HTR-8/SVneo (cell line): ENCODE measurements at places on chromosomes 2 and 18.

DNA sequence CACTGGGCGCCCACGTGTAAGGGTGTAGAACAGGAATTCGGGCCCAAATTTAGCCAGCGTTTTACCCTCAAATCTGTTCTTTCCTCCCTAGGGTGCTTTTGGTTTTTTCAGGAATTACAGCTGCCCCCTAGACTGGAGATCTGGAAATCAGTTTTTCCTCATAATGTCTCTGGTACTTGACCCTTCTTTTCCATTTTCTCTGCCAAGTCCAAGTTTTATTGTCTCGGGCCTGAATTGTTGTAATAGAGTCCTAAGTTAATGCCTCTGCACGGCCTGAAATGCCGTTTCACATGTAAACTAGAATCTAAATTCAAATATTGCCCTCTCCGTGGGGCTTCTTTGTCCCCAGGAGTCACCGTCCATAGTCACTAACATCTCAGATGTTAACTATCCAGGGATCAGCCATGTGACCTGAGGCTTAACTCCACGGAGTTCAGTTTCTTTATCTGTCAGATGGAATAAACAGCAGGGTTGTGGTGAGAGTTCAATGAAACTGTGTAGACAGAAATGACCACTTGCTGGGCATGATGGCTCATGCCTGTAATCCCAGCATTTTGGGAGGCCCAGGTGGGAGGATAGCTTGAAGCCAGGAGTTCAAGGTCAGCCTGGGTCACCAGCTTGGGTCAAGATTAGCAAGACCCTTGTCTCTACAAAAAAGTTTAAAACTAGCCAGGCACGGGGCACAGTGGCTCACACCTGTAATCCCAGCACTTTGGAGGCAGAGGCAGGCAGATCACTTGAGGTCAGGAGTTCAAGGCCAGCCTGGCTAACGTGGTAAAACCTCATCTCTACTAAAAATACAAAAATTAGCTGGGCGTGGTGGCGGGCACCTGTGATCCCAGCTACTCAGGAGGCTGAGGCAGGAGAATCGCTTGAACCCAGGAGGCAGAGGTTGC is 12.7 kb upstream of the CABLES1 start:
- DNase-seq: no peak

DNA sequence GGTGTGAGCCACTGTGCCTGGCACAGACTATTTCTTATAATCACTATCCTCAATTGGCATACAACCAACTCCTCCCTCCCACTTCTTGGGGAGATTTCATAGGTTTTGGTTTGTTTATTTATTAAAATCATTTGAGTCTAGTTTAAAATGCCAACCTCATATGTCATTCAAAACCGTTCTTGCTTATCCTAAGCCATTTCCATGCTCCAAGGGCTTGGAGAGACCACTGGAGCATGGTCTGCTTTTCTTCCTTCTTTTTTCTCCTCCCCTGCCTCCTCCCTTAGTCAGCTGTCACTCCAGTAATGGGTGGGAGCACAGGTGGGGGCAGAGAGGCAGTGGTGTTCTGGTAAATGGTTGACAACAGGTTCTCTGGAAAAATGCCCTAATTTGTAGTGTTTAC is 20.4 kb upstream of the KCNS3 start:
- no peak for DNase-seq

- DNase-seq: no peak
These were observed 13.6 kb downstream of the IMPA2 start for GRCh38 chr18:11994703-11995444.

- DNase-seq: no peak
These were observed 50.3 kb downstream of the SETBP1 start for GRCh38 chr18:44730803-44731529.

DNA sequence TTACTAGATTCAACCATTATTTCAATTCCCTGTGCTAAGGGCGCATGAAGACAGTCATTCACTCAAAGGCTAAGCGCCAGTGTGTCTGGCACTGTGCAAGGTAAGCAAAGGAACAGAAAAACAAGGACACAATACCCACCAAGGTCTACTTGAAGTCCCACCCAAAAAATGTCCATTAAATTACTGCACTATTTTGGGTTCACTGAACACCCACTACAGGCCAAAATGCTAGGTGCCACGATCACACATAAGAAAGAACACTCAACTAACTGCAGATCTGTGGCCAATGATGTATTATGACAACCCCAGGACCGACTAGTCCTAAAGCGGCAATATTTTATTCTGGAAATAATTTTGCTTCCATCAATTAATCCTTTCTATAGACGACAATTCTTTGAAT is 1.8 kb downstream of the TMEM131 start:
- DNase-seq: no peak

GRCh38 chr2:216974321-216975302 is 114.7 kb upstream of the TNP1 start:
- no peak for DNase-seq

GRCh38 chr2:195606179-195606578 is 50.8 kb upstream of the SLC39A10 start:
- DNase-seq: no peak

- no peak for DNase-seq
These were observed 23.1 kb upstream of the TFPI start for GRCh38 chr2:187577310-187577709.
